ENCODE measurements at places on chromosomes 6 and 20.

GRCh38 chr6:84167457-84167856 lies 60.0 kb downstream of the CEP162 start:
- DNase-seq, result no peak

GRCh38 chr20:54026295-54027064 lies 43.9 kb downstream of the BCAS1 start:
- DNase-seq, result no peak

- DNase-seq, result no peak
Observed at GRCh38 chr6:155530219-155530834, 74.7 kb upstream of the NOX3 start.

- no peak for DNase-seq
Observed at GRCh38 chr6:26354162-26354561, 10.8 kb upstream of the BTN3A2 start.

- no peak for DNase-seq
Observed at GRCh38 chr6:14118446-14118845, 874 bp downstream of the CD83 start.

DNA sequence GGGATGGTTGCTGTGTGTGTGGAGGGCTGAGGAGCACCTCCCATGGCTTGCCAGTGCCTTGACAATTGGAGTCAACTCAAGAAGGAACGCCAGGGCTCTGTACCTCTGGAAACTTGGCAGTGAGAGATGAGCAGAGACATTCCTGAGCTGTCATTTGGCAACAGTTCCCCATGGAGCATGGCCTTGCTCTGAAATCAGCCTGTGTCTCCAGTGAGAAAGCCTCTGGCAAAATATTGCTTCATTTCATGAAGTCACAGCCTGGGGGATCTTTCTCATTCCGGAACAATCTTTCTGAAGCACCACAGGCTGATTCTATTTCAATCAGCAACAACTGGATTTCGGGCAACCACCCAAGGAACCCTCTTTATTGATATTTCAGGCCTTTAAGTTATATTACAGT lies 52.2 kb upstream of the FNDC1 start:
- DNase-seq, result no peak

DNA sequence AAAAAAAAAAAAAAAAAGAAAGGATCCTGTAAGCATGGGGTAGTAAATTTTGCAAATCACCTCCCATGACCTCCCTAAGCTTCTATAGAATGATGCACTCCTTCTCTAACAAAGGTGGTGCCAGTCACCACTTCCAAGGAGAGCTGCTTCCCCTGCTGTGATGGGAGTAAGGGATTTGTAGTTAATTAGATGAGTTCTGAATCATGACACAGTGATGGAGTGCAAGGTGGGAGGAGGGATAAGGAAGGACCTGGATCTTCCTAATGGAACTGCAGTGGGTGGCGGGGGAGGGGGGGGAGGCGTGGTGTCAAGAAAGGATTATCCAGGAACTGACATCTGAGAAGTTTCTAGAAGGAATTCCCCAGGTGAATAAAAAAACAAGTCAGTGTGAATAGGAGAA lies 47.8 kb downstream of the NRN1 start:
- DNase-seq, result no peak

DNA sequence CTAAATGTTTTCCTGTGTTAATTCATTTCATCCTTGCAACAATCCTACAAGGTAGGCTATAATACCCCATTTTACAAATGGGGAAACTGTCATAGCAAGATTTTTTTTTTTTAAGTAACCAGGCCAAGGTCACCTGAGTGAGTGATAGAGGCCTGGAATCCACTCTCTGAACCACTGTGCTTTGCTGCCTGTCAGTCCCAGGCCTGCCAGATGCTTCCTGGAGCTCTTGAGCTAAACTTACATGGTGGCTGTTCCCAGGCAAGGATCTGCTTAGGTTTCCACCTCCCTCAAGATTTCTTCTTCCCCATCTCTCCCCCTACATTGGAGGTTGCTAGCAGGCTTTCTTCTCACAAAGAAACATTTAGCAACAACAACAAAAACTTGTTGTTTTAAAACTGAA lies 32.7 kb upstream of the RNF8 start:
- DNase-seq, result no peak

- no peak for DNase-seq
Observed at GRCh38 chr6:27908017-27908416, 4.2 kb downstream of the OR2B2 start.

DNA sequence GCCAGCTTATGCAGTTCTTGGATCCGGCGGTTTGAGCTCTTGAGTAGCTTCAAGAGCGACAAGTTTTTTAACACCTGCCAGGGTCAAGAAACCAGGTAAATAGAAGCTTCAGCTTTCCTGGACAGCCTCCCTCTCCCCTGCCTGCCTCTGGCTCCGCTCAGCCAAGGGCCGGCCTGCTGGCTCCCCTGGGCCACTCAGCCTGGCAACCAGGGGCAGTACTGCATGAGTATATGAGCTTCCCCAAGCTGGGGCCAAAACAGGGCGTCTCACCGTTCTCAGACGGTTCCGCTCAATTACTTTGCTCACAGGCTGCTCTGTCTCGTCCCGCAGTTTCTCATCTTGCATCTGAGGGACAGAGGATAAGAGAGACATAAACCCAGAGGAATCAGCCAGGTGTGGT lies 856 bp downstream of the TP53TG5 start:
- no peak for DNase-seq

DNA sequence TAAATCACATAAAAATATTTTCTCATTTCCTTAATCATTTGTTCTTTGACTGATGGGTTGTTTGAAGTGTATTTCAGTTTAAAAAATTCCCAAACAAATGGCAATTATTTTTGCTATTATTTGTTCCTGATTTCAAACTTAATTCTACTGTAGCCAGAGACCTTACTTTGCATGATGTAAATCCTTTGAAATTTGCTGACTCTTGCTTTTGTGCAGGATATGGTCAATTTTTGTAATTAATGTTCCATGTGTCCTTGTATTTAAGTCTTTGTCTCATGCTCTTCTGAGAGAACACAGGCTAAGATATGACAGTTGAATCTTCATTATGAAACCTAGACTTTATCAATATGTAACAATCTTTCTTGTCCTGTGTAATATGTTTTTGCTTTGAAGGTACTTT lies 295.0 kb upstream of the CHD6 start:
- DNase-seq, result no peak

DNA sequence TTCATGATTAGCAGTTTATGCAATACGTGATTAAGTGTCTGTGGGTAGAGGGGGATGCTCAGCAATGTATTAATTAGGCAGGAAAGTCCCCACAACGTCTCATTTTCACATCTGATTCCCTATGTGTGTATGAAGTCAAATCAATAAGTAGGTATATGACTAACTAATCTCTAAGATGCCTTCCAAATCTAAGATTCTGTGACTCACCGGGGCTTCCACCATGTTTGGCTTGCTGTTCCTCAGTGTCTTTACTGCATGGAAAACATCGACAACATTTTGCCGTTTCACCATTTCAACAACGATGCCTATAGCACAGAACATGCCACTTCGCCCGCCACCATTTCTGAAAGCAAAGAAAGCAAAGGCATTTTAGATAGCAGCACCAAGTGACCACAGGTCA lies 72.0 kb upstream of the THEMIS start:
- no peak for DNase-seq

DNA sequence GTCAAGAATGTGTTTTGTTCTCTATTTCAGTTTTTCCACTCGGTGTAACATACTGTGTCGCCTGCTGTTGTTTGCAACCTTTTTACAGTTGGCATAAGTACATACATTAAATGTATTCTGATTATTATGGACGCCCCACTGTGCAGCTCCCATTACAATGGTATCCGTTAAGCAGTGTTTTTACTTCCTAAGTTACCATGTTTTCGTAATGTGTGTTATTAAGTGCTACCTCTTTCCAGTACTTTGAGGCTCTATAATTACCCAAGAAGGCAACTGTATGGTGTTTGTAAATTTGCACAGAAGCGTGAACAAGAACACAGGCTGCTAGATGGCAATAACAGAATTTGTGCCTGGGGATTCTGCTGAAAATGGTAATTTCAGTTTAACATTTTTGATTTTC lies 568.0 kb upstream of the MARCKS start:
- DNase-seq, result no peak

DNA sequence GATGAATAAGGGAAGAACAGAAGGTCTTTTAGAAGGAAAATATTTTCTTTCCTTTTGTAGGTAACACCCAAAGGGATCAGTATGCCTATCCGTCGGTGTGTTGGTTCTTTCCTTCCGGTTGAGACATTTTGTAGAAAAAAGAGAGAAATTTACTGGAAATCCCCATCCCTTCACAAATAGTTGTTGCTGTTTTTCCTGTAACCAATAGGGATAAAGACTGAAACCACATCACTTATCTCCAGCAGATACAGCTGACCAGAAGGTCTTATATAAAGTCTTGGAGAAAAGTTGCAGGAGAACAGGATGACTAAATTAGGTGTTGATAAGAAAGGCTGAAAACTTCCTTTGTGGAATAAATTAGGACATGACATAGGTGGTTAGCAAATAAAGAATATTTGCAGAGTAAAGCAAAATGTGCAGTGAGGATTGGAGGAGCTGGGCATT lies 14.8 kb upstream of the HLA-DRB1 start:
- no peak for DNase-seq

- DNase-seq, result no peak
Observed at GRCh38 chr6:97586344-97586743, 303.3 kb upstream of the MMS22L start.

- DNase-seq, result no peak
Observed at GRCh38 chr20:22241609-22242008, 342.8 kb downstream of the FOXA2 start.

DNA sequence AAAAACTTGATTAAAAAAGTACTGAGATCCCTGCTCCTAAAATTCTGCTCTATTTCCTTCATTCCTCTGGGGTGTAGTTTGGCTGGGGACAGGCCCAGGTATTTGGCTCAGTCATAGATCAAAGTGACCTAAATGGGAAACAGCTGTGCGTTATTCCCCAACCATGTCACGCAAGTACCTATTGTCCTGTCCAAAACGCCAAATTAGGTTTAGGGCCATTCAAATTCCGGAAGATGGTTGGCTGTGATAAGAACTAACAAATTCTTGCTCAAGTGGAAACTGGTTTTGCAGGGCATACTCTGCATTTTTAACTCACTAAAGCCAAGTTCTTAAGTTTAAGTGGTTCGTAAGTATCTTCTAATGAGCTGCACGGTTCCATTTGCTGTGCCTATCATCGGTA lies 147.6 kb upstream of the TMEM170B start:
- DNase-seq, result no peak

DNA sequence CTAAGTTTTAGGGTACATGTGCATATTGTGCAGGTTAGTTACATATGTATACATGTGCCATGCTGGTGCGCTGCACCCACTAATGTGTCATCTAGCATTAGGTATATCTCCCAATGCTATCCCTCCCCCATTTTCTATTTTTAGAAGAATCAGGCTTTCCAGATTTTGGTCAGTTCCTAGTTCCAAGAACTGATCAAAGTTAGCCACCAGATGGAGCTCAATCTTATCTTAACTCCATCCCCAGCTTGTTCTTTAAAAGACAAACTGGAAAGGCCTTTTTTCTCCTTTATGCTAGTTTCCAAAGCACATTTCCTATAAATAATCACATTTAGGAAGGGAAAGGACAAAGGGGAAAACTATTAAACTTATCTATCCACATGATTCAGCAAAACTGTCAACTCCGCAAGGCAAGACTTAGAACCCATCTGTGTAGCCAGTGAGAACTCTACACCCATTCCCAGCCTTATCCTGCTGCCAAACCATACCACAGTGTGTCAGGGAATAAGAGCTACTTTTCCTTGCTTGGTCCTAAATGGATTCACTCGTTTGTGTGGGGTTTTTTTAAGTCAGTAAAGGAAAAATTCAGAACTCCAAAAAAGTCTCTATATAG lies 22.8 kb upstream of the KHDC1 start:
- DNase-seq, result no peak

DNA sequence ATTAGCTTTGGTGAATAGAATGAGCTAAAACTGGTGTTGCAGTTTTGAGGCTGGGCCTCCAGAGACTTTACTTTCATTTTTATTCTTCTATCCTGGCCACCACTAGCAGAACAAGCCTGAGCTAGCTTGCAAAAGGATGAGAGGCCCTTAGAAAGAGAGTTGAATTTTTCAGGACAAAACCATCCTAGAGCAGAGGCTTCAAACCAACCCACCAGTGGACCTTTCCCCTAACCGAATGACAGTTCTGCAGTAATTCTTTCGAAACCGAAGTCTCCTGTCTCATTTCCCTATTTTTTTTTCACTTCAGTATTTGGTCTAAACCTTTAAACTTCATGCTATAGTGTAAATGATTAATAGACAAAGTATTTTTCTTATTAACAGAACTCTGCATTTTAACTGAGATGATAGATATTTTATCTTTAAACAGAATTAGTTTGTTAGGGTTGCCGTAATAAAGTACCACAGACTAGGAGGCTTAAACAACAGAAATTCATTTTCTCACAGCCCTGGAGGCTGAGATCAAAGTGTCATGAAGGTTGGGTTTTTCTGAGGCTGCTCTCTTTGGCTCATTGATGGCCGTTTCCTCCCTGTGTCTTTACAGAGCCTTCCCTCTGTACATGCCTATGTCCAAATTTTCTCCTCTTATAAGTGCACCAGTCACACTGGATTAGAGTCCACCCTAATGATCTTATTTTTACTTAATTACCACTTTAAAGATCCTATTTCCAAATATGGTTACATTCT lies 80.6 kb upstream of the PAK5 start:
- DNase-seq, result no peak

GRCh38 chr20:38308047-38308438 lies 4.1 kb downstream of the BPI start:
- no peak for DNase-seq

DNA sequence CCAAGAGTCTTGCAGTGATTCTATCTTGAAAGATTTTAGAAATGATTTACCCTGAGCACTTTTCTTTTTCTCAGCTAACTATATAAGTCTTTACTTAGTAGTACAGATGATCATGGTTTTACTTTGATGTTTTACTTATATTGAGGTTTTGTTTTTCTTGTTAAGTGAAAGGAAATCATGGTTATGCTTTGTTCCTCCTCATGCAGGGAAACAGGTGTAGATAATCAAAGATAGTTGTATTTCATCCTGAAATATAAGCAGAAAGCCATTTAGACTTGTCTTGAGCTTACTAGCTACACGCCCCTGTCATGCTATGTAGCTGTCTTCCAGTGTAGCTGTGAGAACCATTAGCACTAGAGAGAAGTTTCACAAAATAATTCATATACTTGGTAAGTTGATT lies 113.9 kb downstream of the HIVEP1 start:
- DNase-seq, result no peak

DNA sequence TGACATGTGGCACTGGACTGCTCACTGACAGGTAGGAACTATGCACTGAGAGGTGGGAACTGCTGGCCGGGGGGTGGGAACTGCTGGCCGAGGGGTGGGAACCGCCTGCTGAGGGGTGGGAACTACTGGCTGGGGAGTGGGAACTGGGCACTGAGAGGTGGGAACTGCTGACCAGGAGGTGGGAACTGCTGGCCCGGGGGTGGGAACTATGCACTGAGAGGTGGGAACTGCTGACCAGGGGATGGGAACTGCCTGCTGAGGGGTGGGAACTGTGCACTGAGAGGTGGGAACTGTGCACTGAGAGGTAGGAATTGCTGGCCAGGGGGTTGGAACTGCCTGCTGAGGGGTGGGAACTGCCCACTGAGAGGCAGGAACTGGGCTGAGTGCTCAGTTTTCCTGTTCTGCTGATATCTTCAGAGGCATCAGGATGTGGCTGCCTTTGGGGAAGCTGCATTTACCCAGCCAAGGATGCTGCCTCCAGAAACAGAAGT lies 90.2 kb downstream of the THBS2 start:
- no peak for DNase-seq

Data from activated T-helper 1 cell treated with Interleukin-2 at 50 U/mL for 16 hours (primary cell).